ENCODE measurements at places on chromosomes 2 and 18.
A peak's percentile ranks its signal among the peaks of the same experiment; 100 is the strongest.

GRCh38 chr2:68829749-68830148, 41.4 kb downstream of the BMP10 start:
- DNase-seq, result no peak

DNA sequence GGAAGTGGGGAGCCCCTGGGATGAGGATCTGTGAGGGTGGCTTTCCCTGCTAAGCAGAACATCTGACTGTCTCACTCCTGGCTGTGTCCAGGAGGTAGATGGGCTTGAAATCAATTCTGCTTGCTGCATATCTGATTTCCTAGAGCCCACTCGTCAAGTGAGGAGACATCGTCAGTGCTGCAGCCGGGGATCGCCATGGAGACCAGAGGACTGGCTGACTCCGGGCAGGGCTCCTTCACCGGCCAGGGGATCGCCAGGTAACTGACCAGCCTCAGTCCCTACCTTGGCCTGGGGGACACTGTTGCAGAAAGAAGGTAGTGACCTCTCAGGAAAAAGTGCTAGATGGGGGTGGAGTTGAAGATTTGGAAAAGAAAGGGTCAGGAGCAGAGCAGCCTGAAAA, 31.3 kb downstream of the CNGA3 start:
- no peak for DNase-seq

DNA sequence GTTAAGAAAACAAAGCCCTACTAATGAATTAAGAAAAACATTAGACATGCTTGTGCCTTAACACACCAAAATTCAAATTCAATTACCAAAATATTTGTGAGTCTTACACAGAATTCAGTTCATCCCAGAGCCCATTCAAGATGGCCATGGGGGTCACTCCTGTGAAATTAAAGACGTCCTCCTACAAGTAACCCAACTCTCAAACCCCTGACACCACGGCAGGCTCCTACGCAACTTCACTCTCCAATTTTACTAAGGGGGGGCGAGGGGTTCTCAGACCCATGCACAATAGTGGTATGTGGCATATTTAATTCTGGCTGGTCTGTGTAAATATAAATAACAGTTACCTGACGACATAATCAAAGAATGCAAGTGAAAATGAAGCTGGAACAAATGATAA, 5.0 kb downstream of the ZNF516 start:
- DNase-seq, result no peak

GRCh38 chr18:54852780-54853675, 24.8 kb downstream of the RAB27B start:
- DNase-seq, result peak; percentile 96

GRCh38 chr2:31187166-31187565, 30.1 kb downstream of the CAPN14 start:
- no peak for DNase-seq

DNA sequence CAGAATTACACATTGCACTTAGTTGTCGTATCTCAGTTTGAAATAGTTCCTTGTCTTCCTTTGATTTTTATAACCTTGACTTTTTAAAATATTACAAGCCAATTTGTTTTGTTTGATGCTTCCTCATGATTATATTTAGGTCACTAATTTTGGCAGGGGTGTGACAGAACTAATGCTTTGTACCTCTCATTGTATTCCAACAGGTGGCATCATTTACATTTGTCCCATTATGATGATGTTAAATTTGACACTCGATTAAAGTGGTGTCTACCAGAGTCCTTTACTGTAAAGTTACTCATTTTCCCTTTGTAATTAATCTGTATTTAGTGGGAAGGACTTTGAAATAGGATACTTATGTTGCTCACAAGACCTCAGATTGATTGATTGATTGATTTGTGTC, 21.5 kb upstream of the MFSD2B start:
- DNase-seq, result no peak

- no peak for DNase-seq
Observed at GRCh38 chr2:131033786-131034121, 59.5 kb downstream of the FAM168B start.

GRCh38 chr2:10329880-10330699, 27.4 kb downstream of the HPCAL1 start:
- peak; percentile 17 for DNase-seq

DNA sequence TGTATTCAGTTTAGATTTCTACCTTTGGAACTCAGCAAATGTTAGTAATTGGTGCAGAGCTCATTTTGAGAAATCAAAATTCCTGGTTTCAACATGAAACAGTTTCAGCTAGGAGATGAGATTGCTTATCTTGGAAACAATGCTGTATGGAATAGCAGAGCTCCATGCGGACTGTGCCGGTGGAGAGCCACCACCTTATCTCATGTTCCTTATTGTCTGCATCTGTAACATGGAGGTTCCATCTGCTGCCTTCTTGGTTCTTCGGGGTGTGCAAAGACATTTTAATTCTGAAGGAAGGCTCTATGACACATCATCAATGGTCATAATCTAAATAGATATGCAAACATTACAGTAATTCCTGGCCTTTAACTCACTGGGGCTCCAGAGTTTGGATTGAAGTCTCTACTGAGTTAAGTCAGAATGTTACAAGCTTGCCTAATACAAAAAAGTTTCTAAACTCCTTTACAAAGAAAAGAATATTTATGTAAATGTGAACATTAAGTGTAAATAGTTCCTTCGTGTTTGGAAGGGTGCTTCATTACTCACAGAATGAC, 65.3 kb downstream of the PRKRA start:
- no peak for DNase-seq

DNA sequence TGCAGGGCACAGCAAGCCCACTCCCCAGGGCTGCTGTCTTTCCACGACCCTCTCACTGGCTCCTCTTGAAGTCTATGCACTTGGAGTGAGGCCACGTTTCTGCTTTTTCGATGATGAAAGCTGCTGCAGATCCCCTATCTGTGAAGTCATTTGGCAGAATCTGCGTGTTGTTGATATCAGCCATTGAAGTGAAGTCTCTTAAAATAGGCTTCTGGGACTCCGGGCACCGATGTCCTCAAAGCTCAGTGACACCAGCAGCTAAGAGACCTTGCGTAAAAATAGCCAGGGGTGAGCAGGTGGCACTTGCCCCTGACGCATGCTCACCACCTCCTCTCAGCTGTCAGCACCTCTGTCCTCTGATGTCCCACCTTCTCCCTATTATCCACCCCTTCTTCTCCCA, 89.4 kb upstream of the FHL2 start:
- no peak for DNase-seq

GRCh38 chr2:156797832-156798231, 361.7 kb downstream of the GPD2 start:
- DNase-seq, result no peak

DNA sequence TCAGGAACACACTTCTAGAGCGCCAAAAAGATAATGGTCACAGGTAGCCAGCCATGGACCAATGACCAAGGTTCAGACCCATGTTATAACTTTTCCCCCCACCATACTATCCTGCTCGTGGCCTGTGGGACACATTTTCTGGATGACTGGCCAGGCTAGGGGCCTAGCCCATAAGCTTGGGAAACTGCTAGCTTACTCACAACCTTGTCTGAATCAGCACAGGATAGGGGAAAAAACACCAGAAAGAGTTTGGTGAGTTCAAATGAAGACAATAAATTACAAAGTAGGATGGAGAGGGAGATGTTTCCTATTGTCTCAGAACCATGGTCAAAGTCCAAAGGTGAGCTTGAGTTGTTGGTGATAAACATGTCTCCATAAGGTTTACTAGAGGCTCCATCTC, 156.3 kb upstream of the CCDC68 start:
- no peak for DNase-seq

All from GF-D8 (cell line).